ENCODE measurements at places on chromosomes 7 and 10. TPM values are rescaled to one million over a fixed set of nuclear protein-coding genes. Genes with fewer than 3 reads are reported as not detected.

Gene KLF14
- not detected for total RNA-seq

Gene ZNF804B
- not detected for total RNA-seq

GRCh38 chr10:29189256-29189655 lies 99.6 kb upstream of the LYZL1 start:
- DNase-seq = no peak

DNA sequence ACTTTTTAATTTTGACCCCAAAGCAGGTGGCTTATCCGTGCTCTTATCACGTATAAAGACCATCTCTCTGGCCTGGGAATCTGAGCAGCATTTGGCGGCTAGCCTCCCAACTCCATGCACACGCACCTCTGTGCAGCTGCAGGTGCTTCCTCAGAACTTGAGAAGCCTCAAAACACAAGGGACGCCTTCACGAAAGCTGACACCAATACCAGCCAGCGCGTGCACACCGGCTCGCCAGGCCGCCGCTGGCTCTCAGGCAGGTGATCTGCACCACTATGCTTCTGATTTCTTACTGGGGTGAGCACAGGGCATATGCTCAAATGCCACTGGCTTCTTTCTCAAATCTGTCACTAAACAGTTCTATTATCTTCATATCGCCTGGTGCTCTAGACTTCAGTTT lies 145.0 kb downstream of the PARD3 start:
- no peak for DNase-seq

GRCh38 chr7:142560166-142560565 lies 189.1 kb upstream of the PRSS1 start:
- DNase-seq = peak; percentile 6

DNA sequence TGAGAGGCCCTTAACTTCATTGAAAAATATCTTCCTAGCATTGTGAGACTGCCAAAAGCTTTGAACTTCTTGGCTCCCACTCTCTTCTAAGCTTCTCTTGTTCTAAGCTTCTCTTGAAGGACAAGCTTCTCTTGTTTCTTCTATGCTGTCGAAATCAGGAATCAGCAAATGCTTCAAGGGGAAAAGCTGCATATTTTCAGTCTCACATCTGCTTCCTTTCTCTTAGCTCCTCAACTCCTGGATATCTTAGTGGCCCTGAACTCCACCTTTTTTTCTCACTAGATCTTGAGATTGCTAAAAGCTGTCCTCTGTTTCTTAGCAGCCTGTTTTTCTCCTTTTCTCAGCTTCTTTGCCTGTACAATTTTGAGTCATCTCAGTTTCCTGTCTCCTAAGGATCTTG lies 73.0 kb downstream of the NEUROD6 start:
- DNase-seq = no peak

Measured in foreskin keratinocyte (primary cell).